ENCODE measurements at places on chromosomes 1 and 21.

DNA sequence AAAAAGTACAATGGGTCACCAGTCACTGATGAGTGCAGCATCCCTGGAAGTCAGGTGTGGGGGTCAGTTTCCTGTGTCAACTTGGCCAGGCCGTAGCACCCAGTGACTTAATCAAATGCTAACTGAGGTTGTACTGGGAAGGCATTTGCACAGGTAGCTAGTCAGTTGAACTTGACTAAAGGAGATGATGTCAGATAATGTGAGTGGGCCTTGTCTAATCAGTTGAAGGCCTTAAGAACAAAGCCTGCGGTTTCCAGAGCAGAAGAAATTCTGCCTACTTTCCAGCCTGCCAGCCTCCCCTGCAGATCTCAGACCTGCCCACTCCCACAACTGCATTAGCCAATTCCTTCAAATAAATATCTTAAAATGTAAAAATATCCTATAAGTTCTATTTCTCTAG, 57.1 kb downstream of the ERG start:
- no peak for DNase-seq

DNA sequence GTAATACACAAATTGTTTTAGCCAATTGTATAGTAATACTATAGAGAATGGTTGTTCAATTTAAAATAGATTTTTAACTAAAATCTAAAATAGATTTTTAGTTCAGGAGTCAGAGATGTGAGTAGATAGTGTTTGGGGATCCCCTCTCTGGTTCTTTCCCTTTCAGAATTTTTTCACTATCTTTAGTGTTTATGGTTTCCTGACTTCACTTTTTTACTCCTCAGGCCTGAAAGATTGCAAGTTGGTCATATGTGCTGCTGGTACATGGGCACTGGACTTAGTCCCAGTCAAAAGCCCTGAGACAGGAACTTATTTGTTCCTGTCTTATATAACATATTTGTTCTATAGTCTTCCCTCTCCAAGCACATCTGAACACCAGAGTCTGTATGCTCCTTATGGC, 96.8 kb upstream of the ATP1B1 start:
- DNase-seq, result no peak

- DNase-seq, result no peak
Observed at GRCh38 chr1:153343040-153343681, 5.5 kb downstream of the PGLYRP4 start.

GRCh38 chr1:36389999-36390398, 4.3 kb upstream of the STK40 start:
- DNase-seq, result no peak

DNA sequence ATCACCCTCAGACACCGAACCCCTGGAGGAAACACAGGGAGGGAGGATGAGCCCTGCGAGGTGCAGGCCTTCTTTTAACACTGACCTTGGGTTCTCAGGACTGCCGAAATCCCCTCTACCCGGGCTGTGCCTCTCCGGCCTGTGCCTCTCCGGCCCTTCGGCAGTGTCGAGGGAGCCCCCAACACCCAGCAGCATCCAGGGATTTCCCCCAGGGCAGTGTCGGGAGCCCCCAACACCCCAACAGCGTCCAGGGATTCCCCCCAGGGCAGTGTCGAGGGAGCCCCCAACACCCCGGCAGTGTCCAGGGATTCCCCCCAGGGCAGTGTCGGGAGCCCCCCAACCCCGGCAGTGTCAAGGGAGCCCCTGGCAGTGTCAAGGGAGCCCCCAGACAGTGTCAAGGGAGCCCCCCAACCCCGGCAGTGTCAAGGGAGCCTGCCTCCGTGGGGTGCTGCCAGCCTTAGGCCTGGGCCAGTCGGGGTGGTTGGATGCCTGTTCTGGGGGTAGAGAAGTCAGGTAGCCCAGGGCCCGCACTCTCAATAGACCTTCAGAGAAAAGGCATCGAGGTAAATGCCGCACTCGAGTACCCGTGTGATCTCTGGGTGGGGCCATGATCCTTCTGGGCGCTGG, 57.5 kb downstream of the PRKCZ start:
- DNase-seq, result no peak

- DNase-seq, result no peak
Observed at GRCh38 chr1:239947801-239948200, 143.9 kb upstream of the FMN2 start.

- DNase-seq, result no peak
Observed at GRCh38 chr21:21183092-21183491, 184.9 kb downstream of the NCAM2 start.

GRCh38 chr1:231046730-231047395, 6.8 kb upstream of the FAM89A start:
- no peak for DNase-seq

DNA sequence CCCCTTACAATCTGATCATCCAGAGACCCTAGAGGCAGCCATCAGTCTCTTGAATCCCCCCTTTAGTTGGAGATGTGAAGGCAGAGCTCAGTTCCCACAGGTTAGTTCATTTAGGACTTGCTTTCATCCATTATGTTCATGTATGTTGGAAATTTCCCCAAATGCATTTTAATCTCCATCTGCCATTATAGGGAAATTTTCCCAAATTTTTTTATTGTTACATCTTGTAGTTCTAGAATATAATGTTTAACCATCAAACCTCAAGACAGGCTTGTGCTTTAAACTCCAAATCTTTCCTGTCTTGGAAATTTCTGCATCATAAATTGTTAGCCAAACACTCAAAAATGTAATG, 68.4 kb downstream of the RRAGC start:
- no peak for DNase-seq

DNA sequence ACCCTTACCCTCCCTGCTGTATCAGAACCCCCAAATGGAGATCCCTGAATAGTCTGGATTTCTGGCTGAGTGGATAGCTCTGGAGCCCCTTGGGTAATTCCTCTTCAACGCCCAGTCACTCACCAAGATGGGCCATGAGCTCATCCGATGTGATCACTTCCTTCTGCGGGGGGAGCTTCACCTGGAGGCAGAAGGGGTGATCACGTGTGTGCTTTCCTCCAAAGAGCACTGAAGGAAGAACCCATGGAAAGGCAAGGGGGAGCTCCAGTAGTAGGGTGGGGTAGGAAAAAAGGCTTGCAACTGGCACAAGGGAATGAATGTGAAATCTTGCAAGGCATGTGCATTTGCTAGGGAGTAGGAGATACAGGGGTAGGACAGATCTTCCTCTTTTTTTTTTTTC, 5.1 kb downstream of the MINDY1 start:
- DNase-seq, result no peak

DNA sequence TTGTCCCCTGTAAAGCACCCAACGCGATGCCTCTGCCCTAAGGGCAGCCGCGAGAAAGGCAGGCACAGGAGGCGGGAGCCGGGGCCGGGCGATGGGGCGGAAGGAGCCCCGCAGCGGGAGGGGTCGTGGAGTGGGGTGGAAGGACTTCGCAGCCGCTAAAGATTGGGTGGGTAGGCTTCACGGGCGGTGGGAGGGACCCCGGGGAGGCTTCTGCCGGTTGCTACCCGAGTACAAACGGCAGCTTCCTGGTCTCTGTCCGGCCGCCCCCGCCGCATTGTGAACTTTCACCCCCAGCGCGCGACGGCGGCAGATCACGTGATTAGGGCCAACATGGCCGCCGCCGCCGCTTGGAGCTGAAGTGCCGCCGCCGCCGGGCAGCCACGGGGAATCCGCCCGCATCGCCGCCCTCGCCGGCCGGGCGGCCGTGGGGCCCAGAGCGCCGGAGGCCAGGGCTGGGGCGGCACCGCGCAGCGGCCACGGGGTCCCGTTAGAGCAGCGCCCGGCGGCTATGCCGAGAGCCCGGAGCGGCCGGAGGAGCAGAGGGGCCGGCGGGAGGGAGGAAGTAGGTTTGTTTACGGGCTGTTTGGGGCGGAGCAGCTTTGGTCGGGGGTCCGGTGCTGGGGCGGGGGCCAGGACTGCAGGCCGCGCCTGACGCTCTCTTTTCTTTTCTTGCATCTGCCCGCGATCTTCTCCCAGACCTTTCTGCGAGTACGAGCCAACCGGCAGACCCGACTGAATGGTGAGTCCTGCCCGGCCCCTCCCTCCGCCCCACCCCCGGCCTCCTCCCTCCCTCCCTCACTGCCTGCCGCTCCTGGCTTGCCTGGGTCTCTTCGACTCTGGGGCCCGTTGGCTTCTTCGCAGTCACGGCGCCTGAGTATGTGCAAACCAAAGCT, 42.4 kb downstream of the TMEM53 start:
- peak; percentile 93 for DNase-seq

DNA sequence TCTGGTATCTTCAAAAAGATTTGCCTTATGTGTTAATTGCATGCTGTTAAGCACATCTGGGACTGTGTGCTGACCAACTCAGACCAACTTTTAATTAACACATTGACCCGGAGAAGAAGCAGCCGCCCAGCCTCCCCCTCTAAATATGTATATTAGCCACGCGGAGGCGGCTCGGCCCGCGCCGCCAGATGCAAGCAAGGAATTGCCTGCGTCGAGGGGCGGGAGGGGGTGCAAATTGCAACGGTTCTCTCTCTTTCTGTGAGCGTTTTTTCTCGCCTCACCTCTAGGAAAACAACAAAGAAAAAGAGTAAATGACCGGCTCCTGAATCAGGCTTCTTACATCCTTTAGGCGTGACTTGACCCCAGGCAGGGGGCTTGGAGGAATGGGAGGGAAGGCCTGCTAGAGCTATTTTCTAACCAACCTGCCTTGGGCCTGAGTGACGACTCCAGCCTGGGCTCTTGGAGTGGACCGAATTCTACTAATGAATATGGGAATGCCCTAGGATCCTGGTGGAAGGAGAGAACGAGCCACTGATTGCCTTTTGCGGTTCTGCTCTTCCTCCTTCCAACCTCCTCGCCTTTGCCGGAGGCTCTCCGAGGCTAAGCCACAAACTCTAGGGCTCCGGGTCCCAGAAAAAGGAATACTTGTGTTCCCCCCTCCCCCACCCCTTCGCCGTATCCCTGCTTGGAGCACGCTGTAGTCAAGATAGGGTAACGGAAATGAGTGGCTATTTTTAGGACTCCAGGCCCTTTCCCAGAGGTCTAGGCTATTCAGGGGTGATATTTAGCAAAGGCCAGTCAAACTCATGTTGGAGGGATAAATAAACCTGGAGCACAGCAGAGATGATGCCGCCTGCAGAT, 417.0 kb upstream of the ESRRG start:
- no peak for DNase-seq

Data from stimulated activated CD4-positive, alpha-beta T cell treated with anti-CD3 and anti-CD28 coated beads, Interleukin-4, amount 100 ng/mL, for 24 hours (primary cell).